Activated CD4-positive, alpha-beta T cell treated with anti-CD3 and anti-CD28 coated beads, Interleukin-2, amount 10 ng/mL, durations not matched to agents 24 days and 14 days (primary cell): ENCODE measurements at places on chromosomes 5 and 9.

GRCh38 chr5:177367981-177368868, 10.5 kb downstream of the RGS14 start:
- no peak for DNase-seq
- H3K36me3 ChIP-seq: peaks cover 42% of the 10 kb centered on the region
- H3K4me1 ChIP-seq: peaks cover 53% of the 10 kb centered on the region
- peak overlapping the region; percentile 61 for H3K27ac ChIP-seq
- H3K27me3 ChIP-seq: no peaks in the 10 kb centered on the region

DNA sequence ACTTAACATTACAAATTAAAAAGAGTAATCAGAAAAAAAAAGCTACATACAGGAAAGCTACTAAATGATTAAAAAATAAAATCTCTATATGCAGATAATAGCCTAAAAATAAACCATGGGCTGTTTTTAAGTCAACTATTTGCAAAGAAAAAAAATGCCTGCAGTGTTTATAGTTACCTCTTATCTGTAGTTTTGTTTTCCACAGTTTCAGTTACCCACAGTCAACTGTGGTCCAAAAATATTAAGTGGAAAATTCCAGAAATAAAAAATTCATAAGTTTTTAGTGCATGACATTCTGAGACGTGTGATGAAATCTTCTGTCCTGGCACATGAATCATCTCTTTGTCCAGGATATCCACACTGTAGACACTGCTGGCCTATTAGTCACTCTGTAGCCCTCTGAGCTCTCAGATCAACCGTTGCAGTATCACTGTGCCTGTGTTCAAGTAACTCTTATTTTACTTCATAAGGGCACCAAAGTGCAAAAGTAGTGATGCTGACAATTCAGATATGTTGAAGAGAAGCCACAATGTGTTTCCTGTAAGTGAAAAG, 59.2 kb downstream of the PRELID2 start:
- no peak overlapping the region for H3K4me3 ChIP-seq
- H3K36me3 ChIP-seq: no peaks in the 10 kb centered on the region
- H3K4me1 ChIP-seq: no peaks in the 10 kb centered on the region

- no peak overlapping the region for H3K4me3 ChIP-seq
- H3K27ac ChIP-seq: no peak overlapping the region
- no peak for DNase-seq
- H3K27me3 ChIP-seq: no peaks in the 10 kb centered on the region
- H3K36me3 ChIP-seq: no peaks in the 10 kb centered on the region
- no peaks in the 10 kb centered on the region for H3K4me1 ChIP-seq
Measured at GRCh38 chr5:124310453-124310852, 436.0 kb downstream of the ZNF608 start.

DNA sequence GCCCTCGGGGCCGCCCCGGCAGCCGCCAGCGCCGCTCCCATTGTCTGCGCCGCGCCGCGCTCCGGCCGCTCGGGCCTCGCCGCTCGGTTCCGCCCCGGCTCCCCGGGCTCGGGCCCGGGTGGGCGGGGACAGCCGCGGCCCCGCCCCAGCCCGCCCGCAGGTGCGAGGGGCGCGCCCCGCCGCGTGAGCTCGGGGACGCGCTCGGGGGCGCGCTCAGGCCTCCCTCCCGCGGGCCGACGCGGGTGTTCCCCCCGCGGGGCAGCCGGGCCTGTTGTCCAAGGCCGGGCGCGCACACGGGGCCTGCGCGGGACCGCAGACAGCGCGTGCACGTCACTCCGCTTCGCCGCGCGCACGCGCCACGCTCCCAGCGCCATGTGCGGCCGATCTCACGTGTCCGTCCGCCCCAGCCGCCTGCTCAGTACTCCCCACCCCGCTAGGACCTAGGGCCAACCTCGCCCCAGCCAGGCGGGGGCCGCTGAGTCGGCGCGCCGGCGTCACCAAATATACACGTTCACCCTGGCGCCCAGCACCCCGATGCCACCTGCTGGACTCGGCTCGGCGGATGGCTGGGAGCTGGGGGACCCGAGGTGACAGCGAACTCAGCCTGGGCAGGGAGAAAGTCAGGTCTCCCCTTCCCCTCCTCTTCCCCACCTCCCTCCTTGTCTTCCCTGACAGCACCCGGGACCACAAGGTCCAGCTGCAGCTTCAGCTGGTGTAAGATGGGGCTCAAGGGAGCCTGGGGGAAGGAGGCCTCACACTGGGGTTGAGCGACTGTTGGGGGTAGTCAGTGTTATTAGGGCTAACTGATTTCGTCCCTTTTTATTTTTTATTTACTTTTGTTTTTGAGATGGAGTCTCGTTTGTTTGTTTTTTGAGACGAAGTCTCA, 14.3 kb downstream of the GBGT1 start:
- peaks cover 29% of the 10 kb centered on the region for H3K4me1 ChIP-seq
- peak overlapping the region; percentile 82 for H3K27ac ChIP-seq
- peak; percentile 94 for DNase-seq
- peak overlapping the region; percentile 78 for H3K4me3 ChIP-seq
- H3K36me3 ChIP-seq: peaks cover 11% of the 10 kb centered on the region

GRCh38 chr9:117073539-117074341, 341.1 kb downstream of the ASTN2 start:
- no peak overlapping the region for H3K27ac ChIP-seq
- no peaks in the 10 kb centered on the region for H3K4me1 ChIP-seq
- no peaks in the 10 kb centered on the region for H3K27me3 ChIP-seq
- H3K36me3 ChIP-seq: no peaks in the 10 kb centered on the region
- no peak overlapping the region for H3K4me3 ChIP-seq

GRCh38 chr9:128375865-128376264, 4.7 kb downstream of the URM1 start:
- no peaks in the 10 kb centered on the region for H3K27me3 ChIP-seq
- no peak overlapping the region for H3K27ac ChIP-seq
- peaks cover 22% of the 10 kb centered on the region for H3K4me1 ChIP-seq
- H3K4me3 ChIP-seq: no peak overlapping the region

DNA sequence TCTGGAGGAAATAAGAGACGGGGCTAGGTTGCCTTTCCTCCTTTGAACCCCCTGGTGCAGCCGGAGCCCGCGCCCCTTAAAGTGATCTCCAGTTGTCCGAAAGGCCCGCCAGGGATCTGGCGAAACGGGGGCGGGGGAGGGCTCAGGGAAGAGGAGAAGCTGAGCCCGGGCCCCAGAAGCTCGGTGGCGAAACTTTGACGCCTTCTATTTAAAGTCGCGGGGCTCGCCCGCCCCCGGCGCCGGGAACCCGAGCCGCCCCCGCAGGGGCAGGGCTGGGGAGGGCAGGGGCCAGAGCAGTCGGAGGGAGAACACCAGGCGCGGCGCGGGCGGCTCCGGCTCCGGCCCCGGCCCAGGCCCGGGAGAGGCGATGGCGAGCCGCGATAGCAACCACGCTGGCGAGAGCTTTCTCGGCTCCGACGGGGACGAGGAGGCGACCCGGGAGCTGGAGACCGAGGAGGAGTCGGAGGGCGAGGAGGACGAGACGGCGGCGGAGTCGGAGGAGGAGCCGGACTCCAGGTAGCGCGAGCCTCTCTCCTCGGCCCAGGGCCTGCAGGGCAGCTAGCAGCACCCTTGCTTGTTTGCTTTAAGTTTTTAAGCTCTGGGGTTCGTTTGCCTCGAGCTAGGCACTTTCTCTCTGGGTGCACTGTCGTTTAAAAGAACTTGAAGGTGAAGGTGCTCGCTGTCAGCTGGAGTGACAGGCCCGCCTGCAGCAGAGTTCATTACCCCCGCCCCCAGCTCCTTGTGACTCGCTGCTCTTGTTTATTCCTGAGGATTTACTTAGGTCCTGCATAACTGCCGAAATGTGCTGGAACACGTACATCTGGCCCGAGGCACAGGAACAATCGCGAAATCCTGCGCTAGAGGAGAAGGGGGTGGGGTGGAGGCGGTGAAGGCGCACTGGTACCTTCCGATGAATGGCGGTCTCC, at the start of gene CMYA5:
CMYA5 (plus strand) TSS at position 296 of the 926 bp plus-strand sequence; CDS start at position 368, 72 bp downstream.
- peaks cover 9% of the 10 kb centered on the region for H3K4me1 ChIP-seq
- peaks cover 36% of the 10 kb centered on the region for H3K36me3 ChIP-seq
- H3K4me3 ChIP-seq: no peak within 1 kb of the TSS

DNA sequence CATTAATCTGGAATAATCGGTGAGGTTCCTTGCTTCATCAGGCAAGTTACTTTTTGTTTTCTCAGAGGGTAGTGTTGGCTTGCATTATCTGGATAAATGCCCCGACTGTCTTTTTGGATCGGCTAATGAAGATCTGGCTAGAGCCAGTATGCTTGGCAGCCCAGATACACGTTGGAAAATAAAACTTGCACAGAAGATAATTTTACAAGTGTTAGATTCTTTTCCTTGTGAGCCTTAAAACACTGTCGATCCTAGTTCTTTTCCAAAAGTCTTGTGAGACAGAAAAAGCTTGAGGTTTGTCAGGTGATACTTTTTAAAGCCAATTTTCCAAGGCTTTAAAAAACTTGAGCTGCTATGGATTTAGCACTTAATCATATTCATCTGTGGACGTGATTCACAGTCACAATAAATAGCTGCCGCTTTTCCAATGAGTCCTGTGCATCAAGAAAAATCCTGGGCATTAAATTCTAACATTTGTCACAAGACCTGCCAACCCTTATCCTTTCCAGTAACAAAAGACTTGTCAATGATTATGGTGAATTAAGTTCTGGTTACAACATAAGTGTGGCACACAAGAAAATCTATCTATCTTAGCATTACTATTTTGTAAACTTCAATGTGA, 68.5 kb downstream of the PRLR start:
- peaks cover 3% of the 10 kb centered on the region for H3K27me3 ChIP-seq
- no peaks in the 10 kb centered on the region for H3K36me3 ChIP-seq
- no peaks in the 10 kb centered on the region for H3K4me1 ChIP-seq
- no peak for DNase-seq

GRCh38 chr5:157245476-157245875, 20.4 kb upstream of the CYFIP2 start:
- DNase-seq: no peak
- peak overlapping the region; percentile 16 for H3K4me3 ChIP-seq
- peak overlapping the region; percentile 76 for H3K27ac ChIP-seq
- H3K4me1 ChIP-seq: peaks cover 67% of the 10 kb centered on the region
- H3K27me3 ChIP-seq: no peaks in the 10 kb centered on the region
- peaks cover 89% of the 10 kb centered on the region for H3K36me3 ChIP-seq

- H3K4me1 ChIP-seq: no peaks in the 10 kb centered on the region
- no peaks in the 10 kb centered on the region for H3K36me3 ChIP-seq
- no peak overlapping the region for H3K4me3 ChIP-seq
- no peaks in the 10 kb centered on the region for H3K27me3 ChIP-seq
Measured at GRCh38 chr5:73770172-73771025, 144.4 kb downstream of the ARHGEF28 start.

DNA sequence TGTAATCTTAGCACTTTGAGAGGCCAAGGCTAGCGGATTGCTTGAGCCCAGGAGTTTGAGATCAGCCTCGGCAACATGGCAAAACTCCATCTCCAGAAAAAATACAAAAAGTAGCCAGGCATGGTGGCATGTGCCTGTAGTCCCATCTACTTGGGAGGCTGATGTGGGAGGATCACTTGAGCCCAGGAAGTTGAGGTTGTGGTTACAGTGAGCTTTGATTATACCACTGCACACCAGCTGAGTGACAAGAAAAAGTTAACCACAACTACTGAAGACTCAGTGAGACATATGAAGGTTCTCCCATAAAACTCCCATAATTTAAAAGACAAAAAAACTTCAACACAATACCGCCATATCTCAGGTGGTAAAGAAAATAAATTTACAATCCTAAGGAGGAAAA, 98.0 kb downstream of the NR6A1 start:
- no peaks in the 10 kb centered on the region for H3K36me3 ChIP-seq
- H3K4me1 ChIP-seq: peaks cover 12% of the 10 kb centered on the region
- DNase-seq: peak; percentile 60
- peaks cover 16% of the 10 kb centered on the region for H3K27me3 ChIP-seq
- no peak overlapping the region for H3K27ac ChIP-seq

DNA sequence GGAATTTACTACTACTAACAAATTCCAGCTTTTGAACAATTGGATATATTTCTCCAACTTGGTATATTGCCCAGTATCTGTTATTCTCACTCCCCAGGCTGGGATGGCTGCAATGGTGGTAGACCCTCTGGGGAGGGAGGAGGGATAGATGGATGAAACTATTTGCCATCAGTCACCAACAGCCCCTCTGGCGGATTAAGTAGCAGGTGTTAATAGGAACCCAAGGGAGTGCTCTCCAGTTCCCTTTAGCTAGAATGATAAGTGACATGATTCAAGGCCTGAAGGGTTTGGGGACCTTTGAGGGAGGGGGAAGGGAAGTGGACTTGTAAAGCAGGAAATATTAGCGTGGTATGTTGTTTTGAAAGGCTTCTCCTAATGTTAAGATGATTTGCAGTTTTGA, 824.0 kb upstream of the ARRDC3 start:
- H3K4me1 ChIP-seq: no peaks in the 10 kb centered on the region
- no peak overlapping the region for H3K27ac ChIP-seq
- H3K36me3 ChIP-seq: no peaks in the 10 kb centered on the region

GRCh38 chr5:161406880-161407279, 139.6 kb downstream of the GABRB2 start:
- H3K27ac ChIP-seq: no peak overlapping the region
- no peak overlapping the region for H3K4me3 ChIP-seq
- H3K4me1 ChIP-seq: no peaks in the 10 kb centered on the region
- no peak for DNase-seq

GRCh38 chr9:70746760-70747159, 332.3 kb upstream of the KLF9 start:
- H3K4me3 ChIP-seq: no peak overlapping the region
- no peak overlapping the region for H3K27ac ChIP-seq
- no peak for DNase-seq
- H3K4me1 ChIP-seq: no peaks in the 10 kb centered on the region
- H3K27me3 ChIP-seq: no peaks in the 10 kb centered on the region

DNA sequence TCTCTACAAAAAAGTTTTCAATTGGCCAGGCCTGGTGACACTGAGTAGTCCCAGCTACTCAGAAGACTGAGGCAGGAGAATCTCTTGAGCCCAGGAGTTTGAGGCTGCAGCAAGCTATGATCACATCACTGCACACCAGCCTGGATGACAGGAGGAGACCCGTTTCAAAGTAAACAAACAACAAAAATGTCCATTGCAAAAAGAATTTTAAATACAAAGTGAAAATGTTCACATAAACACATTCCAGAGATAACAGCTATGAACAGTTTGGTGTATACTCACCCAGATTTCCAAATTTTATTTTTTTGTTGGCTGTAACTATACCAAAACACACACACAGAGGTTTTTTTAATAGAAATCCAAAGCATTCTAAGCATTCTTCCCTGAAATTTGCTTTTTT, 39.8 kb downstream of the ADRA1B start:
- peaks cover 19% of the 10 kb centered on the region for H3K27me3 ChIP-seq
- no peak overlapping the region for H3K4me3 ChIP-seq
- no peaks in the 10 kb centered on the region for H3K4me1 ChIP-seq
- no peak for DNase-seq

- no peak overlapping the region for H3K4me3 ChIP-seq
- no peaks in the 10 kb centered on the region for H3K4me1 ChIP-seq
- H3K27me3 ChIP-seq: no peaks in the 10 kb centered on the region
- H3K36me3 ChIP-seq: peaks cover 39% of the 10 kb centered on the region
- no peak overlapping the region for H3K27ac ChIP-seq
Measured at GRCh38 chr5:72359886-72360285, 39.7 kb downstream of the PTCD2 start.

GRCh38 chr5:76818844-76819831, at the start of gene F2RL1:
TSS of gene F2RL1 (plus strand) at chr5:76819030. CDS start at chr5:76819183, 153 bp downstream.
- H3K27ac ChIP-seq: no peak within 1 kb of the TSS
- H3K4me3 ChIP-seq: peak within 1 kb of the TSS; percentile 79
- H3K4me1 ChIP-seq: peaks cover 7% of the 10 kb centered on the region
- peak; percentile 81 for DNase-seq
- H3K36me3 ChIP-seq: no peaks in the 10 kb centered on the region

- no peaks in the 10 kb centered on the region for H3K27me3 ChIP-seq
- H3K36me3 ChIP-seq: no peaks in the 10 kb centered on the region
- H3K4me1 ChIP-seq: peaks cover 2% of the 10 kb centered on the region
- DNase-seq: no peak
- H3K4me3 ChIP-seq: no peak overlapping the region
Measured at GRCh38 chr5:150131461-150131860, 24.2 kb downstream of the PDGFRB start.
